Amniotic stem cell (primary cell): ENCODE measurements at places on chromosomes 12 and 14.

- no peak for DNase-seq
These were observed 620.1 kb downstream of the MED13L start for GRCh38 chr12:115657081-115658013.

DNA sequence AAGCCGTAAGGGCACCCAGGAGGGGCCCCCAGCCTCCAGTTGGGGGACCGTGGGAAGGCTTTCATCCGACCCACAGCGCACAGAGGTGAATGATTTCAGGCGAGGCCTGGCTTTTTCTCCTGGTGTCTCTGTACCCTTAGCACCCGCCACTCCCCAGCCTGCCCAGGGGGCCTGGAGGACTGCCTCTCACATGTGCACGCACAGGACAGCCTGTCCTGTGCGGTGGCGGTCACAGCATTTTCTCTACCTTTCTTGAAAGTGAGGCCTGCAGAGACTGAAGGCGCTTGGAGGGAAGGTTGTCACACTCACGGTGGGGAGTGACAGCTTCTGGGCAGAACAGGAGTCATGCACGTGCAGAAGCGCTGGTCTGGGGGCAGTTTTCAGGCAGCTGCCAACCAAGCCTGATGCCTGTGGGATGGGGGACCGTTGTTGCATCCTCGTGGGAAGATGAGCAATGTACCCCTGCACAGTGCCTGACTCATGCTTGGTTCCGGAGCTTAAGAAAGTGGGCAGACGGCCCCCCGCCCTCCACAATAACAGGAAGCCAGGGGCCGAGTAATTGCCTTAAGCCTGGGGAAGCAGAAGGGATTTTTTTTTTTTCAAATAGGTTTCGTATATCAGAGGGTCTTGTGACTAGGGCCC, 148.1 kb downstream of the TSPAN9 start:
- peak; percentile 29 for DNase-seq

DNA sequence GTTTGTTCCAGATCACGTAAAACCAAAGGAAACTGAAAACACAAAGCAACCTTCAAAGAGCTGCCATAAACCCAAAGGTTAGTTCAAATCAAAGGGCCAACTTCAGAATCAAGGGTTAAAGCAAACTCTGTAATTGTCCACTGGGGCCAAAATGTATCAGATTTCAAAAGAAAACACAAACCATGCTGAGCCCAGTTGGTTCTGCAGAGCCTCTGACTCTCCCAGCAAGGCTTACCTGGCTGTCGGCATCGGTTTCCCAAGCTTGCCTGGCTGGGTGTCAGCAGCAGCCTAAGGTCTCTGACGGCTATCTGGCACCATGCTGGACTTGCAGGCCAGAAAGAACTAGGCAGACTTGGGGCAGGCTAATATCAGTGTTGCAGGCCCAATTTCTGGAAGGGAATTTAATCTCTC, 125.3 kb downstream of the DAD1 start:
- DNase-seq: no peak

DNA sequence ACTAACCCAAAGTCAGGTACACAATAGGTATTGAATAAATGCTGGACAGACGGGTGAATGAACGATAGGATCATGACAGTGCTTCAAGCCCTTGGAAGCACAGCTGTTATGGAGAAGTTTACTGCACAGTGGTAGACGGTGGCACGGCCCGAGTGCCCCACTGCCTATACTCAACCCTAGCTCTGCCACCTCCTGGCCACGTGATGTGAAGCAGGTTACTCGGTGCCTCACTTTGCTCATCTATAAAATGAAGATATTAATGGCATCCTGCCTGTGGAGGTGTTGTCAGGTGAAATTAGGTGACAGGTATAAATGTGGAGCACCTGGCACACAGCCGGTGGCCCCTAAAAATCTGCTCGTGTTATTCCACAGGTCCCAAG, 5.8 kb downstream of the ASB2 start:
- DNase-seq: no peak

- no peak for DNase-seq
These were observed 256.1 kb downstream of the APAF1 start for GRCh38 chr12:98901189-98901588.

DNA sequence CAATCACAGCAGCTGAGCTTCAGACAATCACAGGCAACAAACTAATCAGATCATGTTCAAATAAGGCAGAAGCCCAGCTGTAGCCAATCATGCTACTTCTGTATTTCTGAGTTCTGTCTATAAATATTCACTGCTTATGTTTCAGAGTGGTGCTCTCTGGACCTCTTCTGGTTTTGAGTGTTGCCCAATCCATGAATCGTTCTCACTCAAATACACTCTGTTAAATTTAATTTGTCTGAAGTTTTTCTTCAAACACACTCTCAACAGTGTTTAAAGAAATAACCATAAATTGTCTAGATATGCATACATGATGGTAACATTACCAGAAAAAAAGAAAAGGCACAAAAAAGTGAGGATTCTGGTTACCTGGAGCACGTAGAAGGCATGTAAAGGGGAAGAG, 77.9 kb upstream of the BBS10 start:
- no peak for DNase-seq

DNA sequence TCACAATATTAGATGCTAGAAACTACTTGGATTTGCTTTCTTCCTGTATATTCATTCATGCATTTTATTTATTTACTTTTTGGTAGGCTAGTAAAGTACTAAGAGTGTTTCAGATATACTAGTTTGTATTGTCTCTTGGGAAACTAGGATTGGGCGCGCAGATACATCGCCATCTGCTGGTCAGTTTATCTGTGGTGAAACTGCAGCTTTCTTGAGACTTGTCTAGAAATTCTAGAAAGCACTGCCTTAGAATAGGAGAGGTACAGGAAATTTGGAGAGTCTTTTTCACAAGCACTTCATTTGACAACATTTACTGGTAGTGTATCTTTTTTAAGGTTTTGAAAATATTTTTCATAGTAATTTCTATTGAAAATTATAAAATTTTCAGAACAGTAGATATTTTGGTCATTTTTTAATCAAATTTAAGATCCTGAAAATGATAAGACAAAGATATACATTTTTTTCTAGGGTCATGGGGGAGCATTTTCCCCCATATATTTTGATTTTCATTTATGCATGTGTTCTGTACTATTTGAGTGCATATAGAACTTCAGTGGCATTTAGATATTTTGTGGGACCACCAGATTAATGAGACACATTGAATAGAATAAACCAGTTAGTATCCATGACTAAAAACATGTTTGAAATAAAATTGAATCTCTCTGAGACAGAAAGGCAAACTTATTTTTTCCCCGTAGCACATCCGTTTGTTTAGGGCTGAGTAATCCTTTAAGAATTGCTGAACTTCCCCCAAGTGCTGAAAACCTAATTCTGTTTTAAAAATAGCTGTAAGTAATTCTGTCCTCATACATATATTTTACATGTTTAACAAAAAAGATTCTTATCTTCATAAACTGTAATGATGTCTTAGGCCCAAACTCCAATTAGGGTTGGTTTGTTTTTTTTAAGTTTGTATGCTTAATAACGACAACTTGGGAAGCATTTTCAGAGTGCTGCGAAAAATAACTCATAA, 44.5 kb downstream of the SLC38A6 start:
- peak; percentile 43 for DNase-seq

GRCh38 chr12:41967668-41968500, 176.8 kb downstream of the GXYLT1 start:
- DNase-seq: no peak

- DNase-seq: no peak
These were observed 471 bp downstream of the MTRFR start for GRCh38 chr12:123233505-123234308.

DNA sequence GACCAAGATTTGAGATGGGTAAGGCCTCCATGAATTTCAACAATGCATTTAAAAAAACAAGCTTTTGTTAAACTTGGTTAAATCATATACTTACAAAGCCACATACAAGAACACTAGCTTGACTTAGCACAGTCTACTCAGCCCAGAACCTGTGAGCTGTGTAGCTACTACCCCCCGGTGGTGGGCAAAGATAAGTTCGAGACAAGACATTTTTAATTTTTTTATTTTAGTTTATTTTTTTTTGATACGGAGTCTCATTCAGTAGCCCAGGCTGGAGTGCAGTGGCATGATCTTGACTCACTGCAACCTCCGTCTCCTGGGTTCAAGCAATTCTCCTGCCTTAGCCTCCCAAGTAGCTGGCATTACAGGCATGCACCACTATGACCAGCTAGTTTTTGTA, 3.7 kb upstream of the NECAP1 start:
- DNase-seq: peak; percentile 71

DNA sequence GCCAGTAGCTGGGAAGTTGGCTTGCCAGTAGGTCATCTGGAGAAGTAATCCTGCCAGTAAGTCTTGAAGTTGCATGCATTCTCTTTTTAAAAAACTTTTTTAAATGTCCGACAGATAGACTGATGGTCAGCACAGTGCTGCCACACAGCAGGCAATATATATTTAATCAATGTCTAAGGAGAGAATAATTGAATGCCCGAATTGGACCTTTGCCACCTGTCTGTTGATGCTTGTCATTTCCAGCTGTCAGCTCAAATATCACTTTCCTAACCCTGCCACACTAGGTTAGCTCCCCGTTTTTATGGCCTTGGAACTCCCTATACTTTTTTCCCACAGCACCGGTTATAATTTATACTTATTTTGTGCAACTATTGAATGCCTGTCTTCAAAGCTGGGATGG, 2.1 kb upstream of the SLC15A4 start:
- no peak for DNase-seq

DNA sequence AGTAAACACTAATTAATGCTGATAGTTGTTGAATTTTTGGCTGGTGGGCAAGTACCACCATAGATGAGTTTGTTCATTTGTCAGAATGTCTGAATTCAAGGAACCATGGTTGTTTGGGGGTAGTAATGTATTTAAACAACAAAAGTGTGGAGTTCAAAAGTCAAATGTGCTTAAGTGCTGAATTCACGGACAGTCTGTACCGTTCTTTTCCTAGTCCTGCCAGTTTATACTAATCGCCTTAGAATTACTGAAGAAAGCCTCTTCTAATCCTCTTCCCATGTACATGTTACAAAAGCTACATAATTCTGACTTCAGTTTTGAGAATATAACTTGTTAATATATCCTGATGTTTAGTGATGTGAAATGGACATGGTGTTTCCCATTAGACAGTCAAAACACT, 2.7 kb downstream of the NAA25 start:
- DNase-seq: no peak

DNA sequence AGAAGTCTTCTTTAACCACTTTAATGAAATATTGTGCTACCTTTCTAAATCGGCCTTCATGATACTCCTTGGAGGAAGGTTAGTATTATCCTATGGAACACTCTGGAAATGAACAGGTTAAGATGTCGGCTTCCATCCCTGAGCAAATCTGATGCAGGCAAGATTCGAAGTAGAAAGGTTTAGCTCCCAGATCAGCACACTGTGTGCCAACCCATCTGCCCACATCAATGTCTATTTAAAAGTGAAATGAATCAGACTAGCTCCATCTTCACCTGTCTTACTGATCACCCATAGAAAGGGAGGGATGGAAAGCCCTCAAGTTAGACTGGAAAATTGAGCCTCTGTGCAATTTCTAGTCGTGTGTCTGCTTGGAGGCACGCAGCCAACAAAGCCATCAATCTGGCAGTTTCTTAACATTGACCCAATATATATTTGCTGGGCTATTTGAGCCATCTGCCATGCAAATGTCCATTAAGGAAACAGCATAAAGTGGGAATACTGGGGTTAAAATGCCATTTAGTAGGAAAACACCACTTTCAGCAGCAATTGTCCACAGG, 506.1 kb downstream of the RMST start:
- DNase-seq: no peak

- no peak for DNase-seq
These were observed 940.8 kb downstream of the SLC6A15 start for GRCh38 chr12:83971781-83972180.

DNA sequence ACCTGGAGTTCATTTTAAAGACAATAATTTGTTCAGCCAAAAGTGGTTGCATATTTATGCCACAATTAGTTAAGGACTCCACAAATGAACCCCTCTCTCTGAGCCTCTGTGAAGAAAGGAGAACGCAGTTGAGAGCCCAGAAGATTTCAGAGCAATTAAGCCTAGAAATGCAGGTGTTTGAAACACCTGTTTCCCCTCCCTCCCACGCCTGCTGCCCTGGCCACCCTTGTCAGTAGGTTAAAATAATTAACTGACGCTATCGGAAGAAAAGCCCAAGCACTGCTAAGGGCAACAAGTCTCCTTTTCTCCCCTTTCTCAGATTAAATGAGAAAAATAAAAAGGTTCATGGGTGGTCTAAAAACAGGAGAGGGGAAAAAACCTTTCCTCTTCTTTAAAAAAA, 99.2 kb downstream of the PPM1A start:
- DNase-seq: no peak

- no peak for DNase-seq
These were observed 15.3 kb downstream of the PELI2 start for GRCh38 chr14:56133547-56133946.

DNA sequence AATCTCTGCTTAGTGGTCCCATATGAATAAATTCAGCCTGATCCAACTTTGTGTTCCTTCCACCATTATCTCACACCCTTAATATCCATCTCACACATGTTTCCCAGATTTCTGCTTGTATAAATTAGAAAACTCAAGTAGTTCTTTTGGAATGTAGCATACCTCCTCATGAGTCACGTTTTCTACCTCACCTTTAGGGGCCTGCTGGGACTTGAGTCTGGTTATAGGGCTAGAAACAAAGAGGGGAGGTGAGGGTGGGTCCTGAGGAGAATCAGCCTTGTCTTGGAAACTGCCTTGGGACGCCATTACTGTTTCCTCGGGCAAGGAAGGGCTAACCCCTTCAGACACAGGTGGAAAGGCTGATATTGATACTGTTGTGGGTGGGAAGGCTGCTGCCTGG, 51.1 kb downstream of the EMP1 start:
- DNase-seq: no peak

DNA sequence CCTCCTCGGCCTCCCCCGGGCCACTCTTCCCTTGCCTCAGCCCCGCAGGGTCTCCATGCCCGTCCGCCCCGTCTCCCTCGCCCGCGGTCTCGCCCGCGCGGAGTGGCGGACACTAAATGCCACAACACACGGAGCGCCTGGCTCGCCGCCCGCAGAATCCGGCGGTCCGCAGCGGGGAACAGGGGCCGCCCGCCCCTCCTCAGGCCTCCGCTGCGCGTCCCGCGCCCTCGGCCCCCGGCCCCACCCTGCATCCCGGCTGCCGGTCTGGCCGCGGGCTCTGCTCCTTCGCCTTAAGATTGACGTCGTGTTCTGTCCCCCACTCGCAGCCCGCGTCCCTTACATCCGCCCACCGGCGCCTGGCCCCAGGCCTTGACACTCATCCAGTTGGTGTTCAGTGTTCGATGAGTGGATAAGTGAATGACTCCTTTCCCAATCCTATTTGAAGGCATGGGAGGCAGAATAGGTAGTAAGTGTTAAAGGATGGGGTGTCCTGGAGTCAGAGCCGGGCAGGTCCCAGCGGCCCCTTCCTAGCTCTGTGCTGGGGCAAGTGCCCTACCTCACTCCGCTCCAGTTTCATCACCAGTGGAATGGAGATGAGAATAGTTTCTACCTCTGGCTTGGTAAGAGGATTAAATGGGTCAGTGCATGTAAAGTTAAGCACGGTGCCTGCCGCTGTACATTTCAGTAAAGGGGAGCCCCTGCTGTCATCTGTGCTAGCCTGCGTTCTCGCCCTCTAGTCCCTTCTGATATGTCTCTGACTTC, 622 bp downstream of the TECPR2 start:
- peak; percentile 31 for DNase-seq
